ENCODE measurements at places on chromosomes 1 and 21. TPM values are rescaled to one million over a fixed set of nuclear protein-coding genes. Genes with fewer than 3 reads are reported as not detected.

CTTNBP2NL gene
- 3.4 TPM for total RNA-seq

NECTIN4 gene
- 0.21 TPM for total RNA-seq

FCGR3A gene
- not detected for total RNA-seq

CNTN2 gene
- total RNA-seq: not detected

LCE1F gene
- total RNA-seq: not detected

AGT gene
- total RNA-seq: not detected

LCE2C gene
- total RNA-seq: not detected

GABRD gene
- 0.16 TPM for total RNA-seq

DNA sequence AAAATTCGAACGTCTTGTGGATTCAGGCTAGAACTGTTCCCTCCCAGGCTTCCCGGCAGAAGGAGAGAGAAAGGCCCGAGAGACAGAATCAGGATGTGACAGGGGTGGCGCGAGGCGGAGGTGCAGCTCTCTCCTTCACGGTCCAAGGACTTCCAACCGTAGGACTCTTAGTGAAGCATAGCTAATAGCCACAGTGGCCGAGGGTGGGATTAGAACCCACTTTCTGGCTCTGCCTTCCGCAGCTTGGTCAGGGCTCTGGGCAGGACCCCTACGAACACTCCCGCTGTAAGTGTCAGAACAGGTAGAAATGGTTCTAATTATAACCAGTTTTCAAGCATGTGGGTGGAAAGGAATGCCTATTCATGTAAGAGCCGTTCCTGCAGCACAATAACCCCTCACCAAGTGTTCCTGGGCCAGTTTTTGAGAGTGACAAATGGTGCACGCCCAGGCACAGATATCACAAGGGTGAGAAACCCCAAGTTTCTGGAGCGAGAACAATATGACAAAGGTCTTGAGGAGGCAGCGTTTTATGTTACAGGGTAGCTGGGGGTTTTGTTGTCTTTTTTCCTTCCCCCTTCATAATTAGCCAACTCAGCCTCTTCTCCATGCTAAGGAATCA lies 86.4 kb downstream of the SYF2 start:
- DNase-seq: no peak

DNA sequence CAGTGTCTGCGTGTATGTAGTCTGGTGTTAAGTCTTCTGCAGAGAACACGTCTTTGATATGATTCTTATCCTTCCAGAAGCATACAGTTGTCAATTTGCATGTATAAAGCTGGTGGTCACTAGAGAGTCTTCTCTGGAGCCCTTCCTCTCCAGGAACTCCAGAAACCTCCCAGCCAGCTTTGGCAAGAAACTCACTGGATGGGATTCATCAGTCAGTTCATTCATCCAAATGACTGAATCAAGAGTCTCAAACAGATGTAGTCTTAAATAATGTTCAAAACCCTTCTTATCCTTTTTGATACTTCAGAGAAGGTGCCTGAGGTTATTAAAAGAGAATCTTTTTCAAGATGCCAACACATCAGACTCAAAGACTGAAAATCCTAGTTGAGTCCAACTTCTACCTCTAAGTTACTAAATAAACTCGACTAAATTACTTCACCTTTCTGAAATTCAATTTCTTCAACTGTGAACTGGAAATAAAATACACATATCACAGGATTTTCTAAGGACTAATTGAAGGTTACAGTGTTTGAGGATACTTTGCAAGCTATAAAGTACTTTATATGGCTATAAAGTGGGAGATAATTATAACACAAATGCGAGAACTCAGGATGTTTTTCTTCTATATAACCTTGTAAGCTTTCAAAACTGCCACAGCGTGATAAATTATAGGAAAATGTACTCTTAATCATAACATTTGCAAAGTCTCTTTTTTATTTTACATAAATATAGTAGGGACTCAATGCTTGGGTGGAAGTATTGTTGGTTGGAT lies 252.4 kb downstream of the FGGY start:
- no peak for DNase-seq

GRCh38 chr1:246726881-246727280 lies 2.7 kb downstream of the SCCPDH start:
- DNase-seq: peak; percentile 98

- no peak for DNase-seq
Observed at GRCh38 chr1:18919197-18919905, 17.0 kb upstream of the ALDH4A1 start.

- DNase-seq: no peak
Observed at GRCh38 chr1:187053876-187054275, 225.1 kb downstream of the PLA2G4A start.

GRCh38 chr1:105632342-105633196 lies 1423.9 kb upstream of the PRMT6 start:
- no peak for DNase-seq

- DNase-seq: no peak
Observed at GRCh38 chr21:32587651-32588050, 2.3 kb upstream of the TCP10L start.

GRCh38 chr1:113792986-113793385 lies 19.3 kb downstream of the RSBN1 start:
- DNase-seq: no peak

- no peak for DNase-seq
Observed at GRCh38 chr1:9785406-9785805, 38.4 kb downstream of the CLSTN1 start.

GRCh38 chr1:230515451-230516145 lies 89.5 kb upstream of the PGBD5 start:
- DNase-seq: no peak

DNA sequence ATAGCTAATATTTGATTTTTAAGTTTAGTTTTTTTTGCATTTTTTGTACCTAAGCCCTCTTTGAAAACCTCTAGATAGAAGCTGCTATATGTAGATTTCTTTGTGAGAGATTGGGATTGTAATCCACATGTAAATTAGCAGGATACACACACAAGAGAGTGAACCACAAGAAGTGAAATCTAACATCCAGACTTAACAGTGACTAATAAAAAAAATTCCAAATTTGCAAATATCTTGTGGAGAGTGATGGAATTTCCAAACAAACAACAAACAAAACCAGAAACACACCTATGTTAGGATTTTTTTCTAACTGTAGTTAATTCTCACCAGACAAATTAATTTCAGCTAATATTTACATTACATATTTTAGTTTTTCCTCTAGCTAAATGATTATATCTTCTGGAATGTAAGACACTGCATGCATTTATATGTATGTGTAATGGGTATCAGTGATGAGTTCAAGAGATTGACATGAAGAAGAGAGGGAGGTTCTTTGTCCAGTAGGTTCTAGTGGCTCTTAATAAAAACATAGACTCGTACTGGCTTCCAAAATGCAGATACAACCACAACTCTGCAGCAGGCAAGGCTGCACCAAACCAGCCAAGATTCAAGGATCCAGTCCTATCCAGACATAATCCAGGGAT lies 12.8 kb downstream of the CLDN17 start:
- DNase-seq: no peak

DNA sequence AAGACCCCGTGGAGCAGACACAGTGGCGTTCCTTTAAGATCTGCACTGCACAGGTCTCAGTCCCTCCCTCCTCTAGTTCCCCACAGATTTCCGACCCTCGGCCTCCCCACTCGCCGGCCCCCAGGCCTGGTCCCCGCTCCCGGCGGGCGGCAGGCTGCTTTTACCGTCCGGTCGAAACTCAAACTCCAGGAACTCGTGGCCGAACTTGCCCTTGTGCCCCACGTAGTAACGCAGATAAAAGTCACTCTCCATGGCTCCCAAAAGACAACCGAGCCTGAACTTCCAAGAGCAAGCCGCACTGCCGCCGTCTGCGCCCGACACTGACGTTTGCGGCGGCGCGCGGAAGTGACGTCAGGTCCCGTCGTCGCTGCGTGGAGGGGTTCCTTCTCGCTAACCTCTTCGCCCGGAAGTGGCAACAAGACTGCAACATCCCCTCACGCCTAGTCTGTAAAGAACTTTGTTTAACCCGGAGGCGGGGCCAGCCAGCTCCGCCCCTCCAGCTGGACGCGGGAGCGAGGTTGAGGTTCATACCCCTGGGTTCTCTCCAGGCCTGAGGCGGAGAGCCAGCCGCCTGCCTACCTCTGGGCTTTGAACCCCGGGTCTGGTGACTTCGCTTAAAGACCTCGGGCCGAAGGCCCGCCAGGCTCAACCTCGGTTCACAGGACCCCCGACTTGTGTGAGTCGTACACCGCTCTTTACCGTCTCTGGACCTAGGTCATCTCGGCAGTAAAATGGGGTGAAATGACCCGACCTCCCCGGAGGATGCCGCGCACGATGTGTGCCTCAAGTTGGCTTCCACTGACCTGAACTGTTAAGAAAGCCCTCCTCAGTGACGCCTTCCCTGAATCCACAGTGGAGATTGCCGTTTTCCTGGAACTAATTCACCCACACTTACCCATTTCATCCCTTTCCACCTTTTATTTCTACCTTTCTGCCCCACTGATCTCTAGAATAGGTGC lies at the start of gene MAGOH:
Gene MAGOH, minus strand, starts transcription at position 322 of the 959 bp plus-strand sequence. Its CDS starts 70 bp downstream, at position 252.
- peak; percentile 93 for DNase-seq

DNA sequence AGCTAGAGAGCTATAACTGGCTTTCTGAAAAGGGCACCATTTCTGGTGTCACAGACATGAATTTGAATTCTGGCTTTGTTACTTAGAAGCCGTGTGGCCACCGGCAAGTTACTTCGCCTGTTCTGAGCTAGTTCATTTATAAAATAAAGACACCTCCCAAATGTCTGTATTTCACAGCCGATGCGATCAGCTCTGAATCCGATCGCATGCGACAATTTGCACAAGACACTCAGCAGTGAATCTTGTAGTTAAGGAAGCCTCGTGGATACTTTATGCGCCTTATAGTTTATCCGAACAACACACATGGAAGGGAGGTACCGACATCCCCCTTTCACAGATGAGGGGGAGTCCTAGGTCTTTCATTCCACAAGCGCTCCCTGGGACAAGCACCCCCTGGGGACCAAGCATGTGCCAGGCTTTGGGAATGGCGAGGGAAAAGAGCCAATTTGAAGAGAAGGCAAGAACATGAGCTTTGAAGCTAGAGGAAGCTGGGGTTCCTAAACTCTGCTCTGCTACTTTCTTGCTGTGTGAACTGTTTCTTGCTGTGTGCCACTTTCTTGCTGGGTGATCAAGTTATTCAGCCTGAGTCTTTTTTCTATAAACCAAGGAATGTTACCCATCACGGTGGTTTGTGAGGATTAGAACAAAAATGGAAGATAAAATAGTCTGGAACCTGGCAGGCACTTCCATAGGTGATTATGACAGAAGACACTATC lies 3.9 kb downstream of the ID3 start:
- DNase-seq: no peak

- DNase-seq: no peak
Observed at GRCh38 chr1:31662463-31662862, 17.8 kb upstream of the PEF1 start.

GRCh38 chr21:42255825-42256224 lies 36.9 kb downstream of the ABCG1 start:
- no peak for DNase-seq

DNA sequence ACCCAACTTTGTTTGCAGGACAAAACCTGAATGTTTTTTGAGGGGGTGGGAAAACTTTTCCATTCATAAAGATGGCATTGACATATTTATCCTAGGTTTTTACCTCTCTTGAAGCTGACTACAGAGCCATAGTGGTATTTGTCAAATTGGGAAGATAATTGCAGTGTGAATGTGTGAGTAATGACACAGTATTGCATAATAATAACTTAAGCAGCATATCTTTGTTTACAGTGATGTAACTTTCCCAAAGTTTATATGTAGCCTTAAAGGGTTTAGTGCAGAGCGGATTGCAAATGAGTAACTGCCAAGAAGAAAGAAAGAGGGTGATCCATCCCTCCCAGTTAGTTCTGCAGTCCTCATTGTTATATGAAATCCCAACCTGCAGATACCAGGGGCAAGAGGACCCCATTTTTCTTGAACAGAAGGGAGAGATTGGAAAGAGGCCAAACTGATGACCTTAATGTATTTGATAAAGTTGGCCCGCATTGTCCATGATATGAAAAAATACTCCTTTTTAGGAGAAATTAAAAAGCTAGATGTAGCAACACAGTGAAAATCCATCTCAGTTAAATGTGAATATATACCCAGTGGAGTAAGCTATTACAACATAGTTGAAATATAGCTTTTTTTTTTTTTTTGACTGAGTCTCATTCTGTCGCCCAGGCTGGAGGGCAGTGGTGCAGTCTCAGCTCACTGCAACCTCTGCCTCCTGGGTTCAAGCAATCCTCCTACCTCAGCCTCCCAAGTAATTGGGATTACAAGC lies 23.7 kb upstream of the NFIA start:
- DNase-seq: no peak

DNA sequence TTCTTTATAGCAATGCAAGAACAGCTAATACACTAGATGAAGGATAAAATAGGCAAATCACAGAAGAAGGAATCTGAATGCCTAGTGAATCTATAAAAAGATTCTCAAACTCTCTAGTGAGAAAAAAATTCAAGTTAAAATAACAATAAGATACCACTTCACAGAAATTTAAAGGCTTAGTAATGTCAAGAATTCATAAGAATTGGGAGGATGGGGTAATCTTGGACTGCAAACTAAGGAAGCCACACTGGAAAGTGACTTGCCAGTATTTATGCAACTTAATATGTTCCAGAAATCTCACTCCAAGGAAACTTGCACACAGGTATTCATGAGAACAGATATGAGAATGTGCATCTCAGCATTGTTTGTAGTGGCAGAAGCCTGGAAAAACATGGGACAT lies 38.9 kb upstream of the PRRC2C start:
- DNase-seq: no peak

GRCh38 chr1:79692519-79692918 lies 686.0 kb upstream of the ADGRL4 start:
- DNase-seq: no peak

- DNase-seq: no peak
Observed at GRCh38 chr21:35509001-35509704, 460.1 kb upstream of the RUNX1 start.

DNA sequence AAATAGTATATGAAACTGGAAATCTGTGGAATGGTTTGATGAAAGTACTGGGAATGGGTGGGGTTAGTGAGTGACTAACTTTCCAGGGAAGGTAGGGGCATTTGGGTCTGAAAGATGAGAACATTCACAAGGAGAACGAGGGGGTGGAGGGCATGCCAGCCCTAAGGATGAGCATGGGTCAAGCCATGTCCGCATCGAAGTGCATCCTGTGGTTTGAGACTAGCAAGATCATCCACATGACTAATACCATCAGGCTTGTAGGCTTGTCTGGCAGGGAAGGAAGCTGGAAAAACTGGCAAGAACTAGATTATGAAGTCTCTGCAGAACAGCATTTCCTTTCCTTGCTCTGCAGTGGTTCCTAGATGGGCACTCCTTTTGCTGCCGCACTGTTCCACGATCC lies 70.4 kb upstream of the UBE2U start:
- no peak for DNase-seq

DNA sequence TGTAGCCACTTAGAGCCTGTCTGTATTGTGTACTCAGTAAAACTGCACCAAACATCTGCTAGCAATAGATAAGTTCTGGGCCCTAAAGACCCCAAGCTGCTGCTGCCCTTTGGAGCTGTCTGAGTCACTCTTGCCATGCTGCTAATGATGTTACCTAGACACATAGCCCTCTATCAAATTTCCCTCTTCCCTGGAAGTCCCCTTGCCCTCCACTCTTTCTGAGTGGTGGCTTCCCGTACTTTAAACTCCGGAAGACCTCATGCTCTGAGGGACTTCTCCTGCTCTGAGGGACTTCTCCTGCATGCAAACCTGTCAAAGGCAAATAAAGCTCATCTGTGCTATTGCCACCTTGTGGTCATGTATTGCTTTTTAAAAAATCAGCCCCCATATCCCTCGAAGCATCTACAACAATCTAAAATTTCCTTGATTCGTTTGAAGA lies 34.0 kb downstream of the FH start:
- peak; percentile 43 for DNase-seq
